ENCODE measurements at places on chromosomes 7 and 10.

- no peak for DNase-seq
Observed at GRCh38 chr10:116098411-116099022, 174.5 kb downstream of the GFRA1 start.

- no peak for DNase-seq
Observed at GRCh38 chr7:20216406-20217036, 663 bp downstream of the MACC1 start.

- DNase-seq, result no peak
Observed at GRCh38 chr10:71777213-71777985, 4.1 kb upstream of the VSIR start.

DNA sequence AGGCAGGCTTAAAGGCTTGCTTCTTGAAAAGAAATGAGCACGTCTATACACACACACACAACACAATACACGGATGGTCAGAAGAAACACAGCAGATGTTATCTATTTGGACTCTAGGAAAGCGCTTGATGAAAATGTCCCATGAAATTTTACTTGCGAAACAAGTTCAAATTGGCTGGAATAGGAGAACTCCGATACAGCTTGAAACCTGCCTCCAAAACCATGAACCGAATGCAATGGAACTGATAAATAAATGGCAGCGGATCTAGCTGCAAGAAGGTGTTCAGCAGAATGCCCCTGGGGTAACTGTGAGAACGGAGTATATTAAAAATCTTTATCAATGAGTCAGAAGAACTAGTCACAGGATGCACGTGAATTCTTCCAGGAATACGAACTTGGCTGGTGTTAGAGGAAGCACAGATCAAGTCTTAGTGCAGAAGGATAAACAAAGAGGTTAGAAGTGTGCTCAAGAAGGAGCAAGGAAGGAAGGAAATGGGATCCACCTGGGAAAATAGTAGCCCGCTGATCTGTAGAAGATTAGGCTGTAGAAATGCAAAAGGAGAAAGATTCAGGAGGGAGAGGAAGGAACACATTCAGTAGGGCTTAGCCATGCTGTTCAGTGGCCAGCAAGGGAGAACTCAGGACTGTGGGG lies 142.0 kb upstream of the PRKCQ start:
- DNase-seq, result no peak

DNA sequence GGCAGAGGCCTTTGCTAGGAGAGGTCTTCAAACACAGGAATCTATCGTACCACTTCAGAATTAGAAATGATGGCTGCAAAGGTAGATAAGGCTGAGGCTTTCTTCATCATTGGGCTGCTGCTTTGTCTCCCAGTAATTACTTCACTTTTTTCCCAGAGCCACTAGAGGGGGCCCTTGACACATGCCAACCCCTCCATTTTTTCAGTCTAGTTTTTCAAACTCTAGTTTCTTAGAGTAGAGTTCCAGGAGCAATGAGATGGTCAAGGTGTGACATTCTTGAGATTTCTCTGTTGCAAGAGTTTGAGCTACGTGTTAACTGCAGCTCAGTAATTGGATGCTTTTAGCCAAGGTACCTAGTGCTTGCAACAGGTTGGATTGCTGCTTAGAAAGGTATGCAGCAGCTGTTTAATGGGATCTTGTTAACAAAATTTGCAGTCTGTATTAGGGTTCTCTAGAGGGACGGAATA lies 33.8 kb upstream of the RBM20 start:
- peak; percentile 30 for DNase-seq

GRCh38 chr7:17369691-17370426 lies 71.4 kb downstream of the AHR start:
- DNase-seq, result no peak

- DNase-seq, result no peak
Observed at GRCh38 chr7:55187701-55188491, 169.1 kb downstream of the EGFR start.

DNA sequence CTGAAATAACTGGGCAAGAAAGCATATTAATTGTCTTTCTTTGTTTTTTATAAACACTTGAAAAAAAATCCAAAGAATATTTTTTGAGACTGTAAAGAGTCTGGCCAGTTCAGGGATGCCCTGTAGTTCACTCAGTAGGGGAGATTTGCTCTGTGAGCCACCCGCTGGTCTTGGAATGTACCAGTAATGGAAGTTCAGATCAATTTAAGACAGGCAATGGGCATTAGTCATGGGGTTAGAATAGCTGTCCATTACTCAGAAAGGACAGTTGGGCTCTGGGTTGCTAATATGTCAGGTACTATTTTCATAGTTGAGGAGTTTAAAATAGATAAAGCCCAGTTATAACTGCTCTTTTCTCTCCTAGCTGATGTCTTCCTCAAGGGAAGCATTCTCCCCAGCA lies 38.7 kb downstream of the A1CF start:
- no peak for DNase-seq

GRCh38 chr7:99557940-99558305 lies 519 bp upstream of the ZNF655 start:
- DNase-seq, result no peak

- DNase-seq, result no peak
Observed at GRCh38 chr10:117477961-117478670, 64.4 kb upstream of the EMX2 start.

DNA sequence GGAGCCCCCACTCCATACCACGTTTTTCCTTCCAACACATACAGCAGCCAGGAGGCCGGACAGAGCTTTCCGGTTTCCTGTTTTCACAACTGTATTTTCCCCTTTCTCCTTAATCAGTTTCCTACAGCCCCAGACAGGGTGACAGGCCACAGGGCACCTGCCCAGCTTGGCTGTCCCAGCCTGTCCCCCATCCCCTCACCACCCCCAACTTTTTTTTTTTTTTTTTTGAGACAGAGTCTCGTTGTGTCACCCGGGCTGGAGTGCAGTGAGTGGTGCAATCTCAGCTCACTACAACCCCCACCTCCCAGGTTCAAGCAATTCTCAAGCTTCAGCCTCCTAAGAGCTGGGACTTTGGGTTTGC lies 10.3 kb upstream of the HSPB1 start:
- no peak for DNase-seq

DNA sequence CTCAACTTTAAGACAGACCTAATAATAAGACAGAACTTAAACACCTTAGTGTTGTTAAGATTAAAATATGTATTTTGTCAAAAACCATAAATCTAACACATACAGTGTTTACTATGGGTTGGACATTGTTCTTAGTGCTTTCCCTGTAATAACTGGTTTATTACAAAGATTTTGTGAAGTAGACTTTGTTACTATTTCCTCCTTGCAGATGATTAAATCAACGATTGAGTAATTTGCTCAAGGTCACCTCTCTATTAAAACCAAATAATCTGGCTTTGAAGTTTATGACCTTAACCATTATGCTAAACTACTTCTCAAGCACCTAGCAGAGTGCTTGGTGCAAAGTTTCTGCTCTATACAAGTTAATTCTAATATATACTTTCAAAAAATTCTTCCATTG lies 102.7 kb upstream of the FAM3C start:
- no peak for DNase-seq

DNA sequence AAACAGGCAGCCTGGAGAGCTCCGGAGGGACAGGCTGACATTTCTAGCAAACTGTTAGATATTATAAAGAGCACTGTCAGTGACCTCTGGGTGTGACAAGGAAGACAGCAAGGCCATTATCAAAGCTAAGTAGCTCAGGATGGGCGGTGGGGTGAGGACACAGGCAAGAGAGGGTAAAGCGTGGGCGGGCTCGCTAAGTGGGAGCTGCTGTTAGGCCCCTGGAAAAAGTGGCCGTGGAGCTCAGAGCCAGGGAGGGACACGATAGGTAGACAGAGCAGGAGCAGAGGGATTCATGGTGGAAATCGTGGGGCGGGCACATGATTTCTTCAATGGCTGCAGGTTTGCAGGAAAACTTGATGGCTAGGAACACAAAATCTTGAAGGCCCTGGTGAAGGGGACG lies 51.4 kb upstream of the NPS start:
- no peak for DNase-seq

- no peak for DNase-seq
Observed at GRCh38 chr10:83127942-83128575, 1011.2 kb upstream of the GHITM start.

- DNase-seq, result no peak
Observed at GRCh38 chr10:60578217-60578616, 188.5 kb upstream of the ANK3 start.

DNA sequence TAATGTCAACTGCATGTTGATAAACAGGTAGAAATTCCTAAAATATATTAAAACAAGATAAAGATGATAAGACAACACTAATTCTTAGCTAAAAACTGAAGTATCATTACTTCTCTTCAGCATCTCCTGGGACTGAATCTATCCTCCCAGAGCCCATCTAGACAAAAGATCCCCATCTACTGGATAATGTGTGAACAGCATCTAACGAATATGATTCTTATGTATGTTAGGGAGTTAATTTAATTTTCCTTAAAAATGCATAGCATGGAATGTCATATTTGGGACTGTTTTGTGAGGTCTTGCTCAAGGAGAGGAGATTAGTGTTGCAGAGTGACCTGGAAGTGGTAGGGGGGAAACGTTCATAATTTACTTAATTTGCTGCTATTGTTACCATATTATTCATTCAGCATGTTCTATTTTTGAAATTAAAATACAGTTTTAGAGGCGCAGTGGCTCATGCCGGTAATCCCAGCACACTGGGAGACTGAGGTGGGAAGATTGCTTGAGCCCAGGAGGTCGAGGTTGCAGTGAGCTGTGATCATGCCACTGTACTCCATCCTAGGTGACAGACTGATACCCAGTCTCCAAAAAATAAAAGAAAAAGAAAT lies 305.1 kb upstream of the CSTF2T start:
- DNase-seq, result no peak

DNA sequence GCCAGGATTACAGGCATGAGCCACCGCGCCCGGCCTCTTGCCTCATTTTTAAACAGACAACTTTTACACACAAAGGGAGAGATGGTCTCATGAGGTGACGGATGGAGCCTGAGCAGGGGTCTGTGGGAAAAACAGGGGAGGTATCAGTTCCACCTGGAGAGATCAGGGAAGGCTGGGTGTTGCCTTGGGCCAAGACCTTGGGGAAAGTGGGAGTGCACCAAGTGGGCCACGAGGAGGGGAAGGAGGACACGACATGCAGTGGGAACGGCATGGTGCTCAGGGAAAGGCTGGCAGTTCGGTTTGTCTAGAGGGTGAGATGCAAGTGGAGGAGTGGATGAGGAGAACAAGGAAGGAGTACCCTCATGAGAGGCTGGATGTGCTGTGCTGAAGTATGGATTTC lies 8.9 kb upstream of the ZNF777 start:
- DNase-seq, result no peak

DNA sequence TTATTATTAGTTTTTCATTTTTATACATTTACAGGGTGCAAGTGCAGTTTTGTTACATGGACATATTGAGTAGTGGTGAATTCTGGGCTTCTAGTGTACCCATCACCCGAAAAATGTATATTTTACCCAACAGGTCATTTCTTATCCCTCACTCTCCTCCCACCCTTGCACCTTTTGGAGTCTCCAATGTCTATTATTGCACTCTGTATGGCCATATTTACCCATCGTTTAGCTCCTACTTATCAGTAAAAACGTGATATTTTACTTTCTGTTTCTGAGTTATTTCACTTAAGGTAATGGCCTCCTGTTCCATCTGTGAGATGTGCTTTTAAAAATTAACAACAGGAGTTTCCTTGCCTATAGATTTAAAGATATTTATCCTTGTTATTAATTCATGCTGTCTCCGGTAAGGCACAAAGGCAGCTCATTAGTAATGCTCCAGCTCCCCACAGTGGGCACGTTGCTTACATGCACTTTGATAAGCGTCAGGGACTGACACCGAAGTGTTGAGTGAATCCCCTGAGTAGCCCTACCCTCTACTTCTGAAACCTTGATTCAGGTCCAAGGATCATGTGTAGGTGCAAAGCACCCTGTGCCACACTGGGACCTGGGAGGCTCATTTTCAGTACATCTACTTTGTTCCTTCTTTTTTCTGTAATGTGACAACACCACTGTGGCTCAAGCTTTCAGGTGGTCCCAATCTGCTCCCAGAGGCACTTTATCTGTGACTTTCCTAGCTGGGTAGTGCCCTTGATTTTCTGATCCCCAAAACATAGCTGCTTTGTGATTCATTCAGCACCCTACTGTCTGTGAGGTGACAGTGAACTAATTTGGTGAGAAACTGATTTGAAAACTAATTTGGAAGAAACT lies 27.3 kb downstream of the HYAL4 start:
- DNase-seq, result peak; percentile 0

GRCh38 chr10:24645784-24646183 lies 77.9 kb downstream of the ARHGAP21 start:
- DNase-seq, result no peak

GRCh38 chr7:30855936-30856335 lies 55.7 kb upstream of the AQP1 start:
- DNase-seq, result no peak

DNA sequence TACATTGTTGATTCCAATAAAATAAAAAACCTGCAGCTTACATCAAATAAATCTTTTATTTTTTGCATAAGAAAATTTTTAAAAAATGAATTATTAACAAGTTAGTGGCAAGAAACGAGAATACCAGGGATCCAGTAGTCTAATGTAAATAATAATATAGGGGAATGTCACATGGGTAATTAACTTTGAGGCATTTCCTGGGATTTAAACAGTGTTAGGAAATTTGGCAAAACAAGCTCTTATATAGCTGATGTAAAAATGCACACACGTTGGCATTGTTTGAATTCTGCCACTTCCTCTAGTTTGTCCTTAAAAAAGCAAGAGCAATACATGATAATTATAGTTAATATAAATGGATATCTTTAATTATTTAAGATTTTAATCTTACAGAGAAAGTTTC lies 768.6 kb downstream of the CNTNAP2 start:
- no peak for DNase-seq

DNA sequence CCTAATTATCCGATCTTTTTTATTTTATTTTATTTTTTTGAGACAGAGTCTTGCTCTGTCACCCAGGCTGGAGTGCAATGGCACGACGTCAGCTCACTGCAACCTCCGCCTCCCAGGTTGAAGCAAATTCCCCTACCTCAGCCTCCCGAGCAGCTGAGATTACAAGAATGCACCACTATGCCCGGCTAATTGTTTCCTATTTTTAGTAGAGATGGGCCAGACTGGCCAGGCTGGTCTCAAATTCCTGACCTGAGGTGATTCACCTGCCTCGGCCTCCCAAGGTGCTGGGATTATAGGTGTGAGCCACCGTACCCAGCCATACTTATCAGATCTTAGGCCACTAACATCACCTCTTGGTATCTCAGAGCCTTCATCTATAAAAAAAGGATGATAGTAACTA lies 4.9 kb downstream of the SLC25A13 start:
- no peak for DNase-seq

DNA sequence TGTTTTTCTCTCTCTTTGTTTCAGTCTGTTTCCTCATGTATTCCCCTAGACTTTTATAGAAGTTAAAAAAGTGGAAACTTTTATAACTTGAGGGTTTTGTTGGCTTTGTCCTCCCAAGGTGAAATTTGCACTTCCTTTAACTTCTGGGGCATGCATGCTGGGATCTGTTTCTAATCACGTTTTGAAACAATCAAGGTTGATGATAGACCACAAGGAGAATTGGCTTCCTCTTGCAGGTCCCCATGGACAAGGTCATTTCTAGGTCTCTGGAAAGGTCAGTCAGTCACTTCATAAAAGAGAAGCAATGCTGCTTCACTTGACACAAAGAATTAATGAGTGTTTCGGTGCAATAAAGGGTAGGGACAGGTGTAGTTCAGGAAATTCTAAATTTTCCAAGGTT lies 811.8 kb upstream of the CELF2 start:
- no peak for DNase-seq

GRCh38 chr7:45233249-45233775 lies 75.7 kb downstream of the RAMP3 start:
- DNase-seq, result no peak

Data from C1 segment of cervical spinal cord (tissue), 14 donors.